Bronchus fibroblast of lung (primary cell): ENCODE measurements at places on chromosomes 1 and 21. TPM values are rescaled to one million over a fixed set of nuclear protein-coding genes. Genes with fewer than 3 reads are reported as not detected.

Gene GSTM4
- total RNA-seq: 20.2 and 20.7 TPM in 2 replicates

Gene HMCN1
- total RNA-seq: 0.15 and 1.2 TPM in 2 replicates

Gene RALGPS2
- 20.4 and 33.0 TPM in 2 replicates for total RNA-seq

Gene ABCB10
- total RNA-seq: 10.3 and 14.8 TPM in 2 replicates

Gene FAM3B
- total RNA-seq: not detected in 2 replicates

Gene LCA5L
- 0.17 and 0.59 TPM in 2 replicates for total RNA-seq

Gene SUSD4
- under 0.01 and 1.2 TPM in 2 replicates for total RNA-seq

Gene PDXK
- total RNA-seq: 51.9 and 67.3 TPM in 2 replicates

Gene GPX7
- 52.2 and 55.5 TPM in 2 replicates for total RNA-seq

Gene RPS27
- 2,070 and 2,121 TPM in 2 replicates for total RNA-seq

Gene ADGRB2
- total RNA-seq: 5.2 and 5.9 TPM in 2 replicates

Gene SLAMF8
- not detected in 2 replicates for total RNA-seq

Gene ZYG11A
- 0.59 and 0.84 TPM in 2 replicates for total RNA-seq

Gene RAP1GAP
- total RNA-seq: not detected in 2 replicates

Gene ATXN7L2
- 3.9 and 5.2 TPM in 2 replicates for total RNA-seq

Gene RAVER2
- 7.1 and 7.4 TPM in 2 replicates for total RNA-seq

Gene REG4
- not detected in 2 replicates for total RNA-seq

Gene LAMC1
- 101 and 120 TPM in 2 replicates for total RNA-seq

Gene ST3GAL3
- total RNA-seq: 16.3 and 19.6 TPM in 2 replicates

Gene CELA2B
- not detected in 2 replicates for total RNA-seq

Gene NCDN
- 22.5 and 23.6 TPM in 2 replicates for total RNA-seq
